ENCODE measurements at places on chromosomes 6 and 20. TPM values are rescaled to one million over a fixed set of nuclear protein-coding genes. Genes with fewer than 3 reads are reported as not detected.
A peak's percentile ranks its signal among the peaks of the same experiment; 100 is the strongest.

PRPH2 gene
- total RNA-seq = 4.7 TPM

GRCh38 chr6:41302638-41303037, 16.2 kb upstream of the TREM1 start:
- no peaks in the 10 kb centered on the region for H3K27me3 ChIP-seq
- no peaks in the 10 kb centered on the region for H3K4me1 ChIP-seq

TFAP2D gene
- not detected for total RNA-seq

AKAP12 gene
- total RNA-seq = 108 TPM

DNA sequence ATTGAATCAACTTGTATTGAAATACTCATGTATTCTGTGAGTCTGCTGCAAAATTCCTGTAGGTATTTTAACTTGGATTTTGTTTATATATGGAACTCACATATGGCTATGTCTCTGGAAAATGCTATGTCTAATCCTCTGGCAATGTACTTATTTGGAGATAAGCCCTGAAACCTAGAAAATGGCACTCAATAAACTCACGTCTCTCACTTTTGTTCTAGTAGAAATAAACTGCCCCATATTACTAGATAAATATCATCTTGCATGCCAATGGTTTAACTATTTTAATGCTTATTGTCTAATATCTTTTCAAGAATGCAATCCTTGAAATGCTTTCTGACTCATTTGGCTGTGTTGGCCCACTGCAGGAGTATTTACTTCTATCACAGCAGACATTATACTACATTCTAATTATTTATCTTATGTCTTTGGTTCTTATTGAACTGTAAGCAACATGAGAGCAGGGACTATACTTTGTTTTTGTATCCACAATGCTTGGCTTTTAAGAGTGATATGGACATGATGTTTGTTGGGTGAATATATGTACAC, 292.2 kb upstream of the RSPO3 start:
- no peak overlapping the region for H3K27ac ChIP-seq
- no peaks in the 10 kb centered on the region for H3K36me3 ChIP-seq
- H3K4me1 ChIP-seq = no peaks in the 10 kb centered on the region
- DNase-seq = no peak
- no peak overlapping the region for H3K4me3 ChIP-seq

GRCh38 chr6:49649988-49650387, 13.3 kb upstream of the RHAG start:
- no peak overlapping the region for H3K4me3 ChIP-seq
- no peaks in the 10 kb centered on the region for H3K27me3 ChIP-seq
- no peak for DNase-seq
- no peaks in the 10 kb centered on the region for H3K36me3 ChIP-seq
- H3K27ac ChIP-seq = no peak overlapping the region
- no peaks in the 10 kb centered on the region for H3K4me1 ChIP-seq

ETV7 gene
- total RNA-seq = 1.4 TPM

DNA sequence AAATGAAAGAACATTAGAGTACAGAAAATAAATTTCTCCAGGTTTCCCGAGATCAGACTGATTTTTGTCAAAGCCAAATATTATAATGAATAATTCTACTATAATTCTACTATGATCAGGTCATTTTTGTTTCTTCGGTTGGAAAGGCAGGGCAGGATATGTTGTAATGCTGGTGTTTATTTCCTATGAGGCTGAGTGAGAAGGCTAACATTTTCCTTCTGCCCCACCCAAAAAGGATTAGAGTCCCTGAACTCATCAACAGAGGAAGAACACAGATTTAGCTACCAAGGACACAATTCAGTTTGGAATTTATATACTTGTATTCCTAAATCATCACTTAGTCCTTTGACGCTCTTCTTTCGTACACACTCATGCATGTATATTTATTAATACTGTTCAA, 318.9 kb downstream of the SYNE1 start:
- DNase-seq = no peak
- peaks cover 68% of the 10 kb centered on the region for H3K36me3 ChIP-seq
- H3K4me3 ChIP-seq = no peak overlapping the region
- no peaks in the 10 kb centered on the region for H3K4me1 ChIP-seq
- peak overlapping the region; percentile 8 for H3K27ac ChIP-seq
- no peaks in the 10 kb centered on the region for H3K27me3 ChIP-seq

DNA sequence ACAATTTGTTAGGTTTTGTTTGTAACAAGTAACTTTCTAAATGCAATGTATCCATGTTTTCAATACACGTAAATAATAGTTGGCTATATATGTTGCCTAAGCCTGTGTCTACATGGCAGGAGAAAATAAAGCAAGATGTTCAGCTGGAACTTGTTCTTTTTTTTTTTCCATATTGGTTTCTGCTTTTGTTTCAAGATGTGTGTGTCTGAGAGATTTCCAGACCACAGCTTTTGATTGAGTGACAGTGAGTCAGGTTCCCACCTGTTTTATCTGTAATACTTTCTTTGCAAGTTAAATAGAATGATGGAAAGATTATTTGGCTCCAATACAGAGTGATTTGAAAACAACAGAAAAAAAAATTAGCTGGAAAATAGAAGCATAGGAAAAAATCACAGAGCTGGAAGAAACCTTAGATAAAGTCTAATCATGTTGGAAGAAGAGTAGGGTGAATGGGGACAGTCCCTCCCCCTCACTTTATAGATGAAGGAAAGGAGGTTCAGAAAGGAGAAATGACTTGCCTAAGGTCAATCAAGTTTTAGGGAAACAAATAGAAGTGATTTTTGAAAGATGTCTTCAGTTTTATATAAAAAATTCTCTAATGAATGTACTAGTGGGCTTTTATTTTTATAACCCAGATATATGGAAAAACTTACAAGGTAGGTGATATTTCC, 150.9 kb upstream of the STMND1 start:
- no peak overlapping the region for H3K4me3 ChIP-seq
- H3K4me1 ChIP-seq = peaks cover 6% of the 10 kb centered on the region
- no peak for DNase-seq
- no peak overlapping the region for H3K27ac ChIP-seq
- no peaks in the 10 kb centered on the region for H3K27me3 ChIP-seq

DNA sequence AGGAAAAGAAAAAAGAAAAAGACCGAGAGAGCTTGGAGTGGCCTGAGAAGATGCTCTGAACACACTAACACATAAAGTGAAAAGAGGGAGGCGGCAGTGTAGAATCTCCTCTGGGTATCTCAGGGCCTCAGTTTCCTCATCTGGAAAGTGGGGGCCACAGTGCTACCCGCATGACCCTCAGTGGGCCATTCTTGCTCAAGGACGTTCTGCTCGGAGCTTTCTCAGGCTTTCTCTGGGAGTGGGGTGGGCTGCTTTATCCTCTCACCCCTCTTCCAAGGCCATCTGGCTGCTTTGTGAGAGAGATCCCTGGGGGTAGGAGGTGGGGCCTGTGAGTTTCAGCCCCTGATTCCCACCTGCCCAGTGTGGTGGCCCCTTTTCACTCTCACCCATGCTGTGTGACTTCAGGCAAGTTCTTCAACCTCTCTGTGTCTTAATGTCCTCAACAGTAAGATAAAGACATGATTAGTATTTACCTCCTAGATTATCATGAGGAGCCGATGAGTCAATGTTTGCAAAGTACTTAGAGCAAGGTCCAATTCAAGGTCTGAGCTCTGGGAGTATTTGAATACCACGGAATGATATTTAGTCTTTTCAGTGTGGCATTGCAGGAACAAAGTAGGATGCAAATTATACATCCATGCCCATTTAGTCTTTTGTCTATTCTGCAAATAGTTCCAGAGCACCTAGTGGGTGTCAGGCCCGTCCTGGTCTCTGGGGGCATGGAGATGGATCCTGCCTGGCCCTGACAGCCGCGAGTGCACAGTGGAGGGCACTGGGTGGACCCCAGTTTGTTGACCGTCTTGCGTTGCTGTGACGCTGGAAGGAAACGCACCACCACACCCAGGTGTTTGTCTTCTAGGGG, 34.3 kb downstream of the SRC start:
- H3K4me1 ChIP-seq = no peaks in the 10 kb centered on the region
- no peak overlapping the region for H3K27ac ChIP-seq
- H3K27me3 ChIP-seq = no peaks in the 10 kb centered on the region
- H3K4me3 ChIP-seq = no peak overlapping the region
- no peaks in the 10 kb centered on the region for H3K36me3 ChIP-seq

- H3K36me3 ChIP-seq = no peaks in the 10 kb centered on the region
- H3K27me3 ChIP-seq = no peaks in the 10 kb centered on the region
These were observed 3.7 kb downstream of the SAYSD1 start for GRCh38 chr6:39111280-39111679.

DNA sequence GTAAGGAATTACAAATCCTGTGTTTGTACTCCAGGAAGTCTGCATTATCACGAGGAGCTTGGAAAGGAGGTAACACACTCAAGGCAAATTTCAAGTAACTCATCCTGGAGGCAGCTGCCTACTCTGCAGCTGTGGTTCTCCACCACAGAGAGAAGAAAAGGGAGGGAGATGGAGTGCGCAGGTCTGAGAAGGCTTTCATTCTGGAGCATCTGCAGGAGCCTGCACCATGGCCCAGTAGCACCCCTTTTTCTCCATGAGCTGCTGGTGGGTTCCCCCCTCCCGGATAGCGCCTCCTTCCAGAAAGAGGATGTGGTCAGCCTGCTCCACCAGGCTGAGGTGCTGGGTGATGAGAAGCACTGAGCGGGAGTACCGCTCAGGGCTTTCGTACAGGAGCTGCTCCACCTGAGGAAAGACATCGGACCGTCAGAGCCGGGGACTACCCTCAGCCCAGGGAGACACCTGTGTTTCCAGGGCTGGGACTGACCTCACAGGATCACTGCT, 1.6 kb upstream of the PSMB8 start:
- peaks cover 3% of the 10 kb centered on the region for H3K4me1 ChIP-seq
- H3K4me3 ChIP-seq = no peak overlapping the region
- DNase-seq = no peak

DNA sequence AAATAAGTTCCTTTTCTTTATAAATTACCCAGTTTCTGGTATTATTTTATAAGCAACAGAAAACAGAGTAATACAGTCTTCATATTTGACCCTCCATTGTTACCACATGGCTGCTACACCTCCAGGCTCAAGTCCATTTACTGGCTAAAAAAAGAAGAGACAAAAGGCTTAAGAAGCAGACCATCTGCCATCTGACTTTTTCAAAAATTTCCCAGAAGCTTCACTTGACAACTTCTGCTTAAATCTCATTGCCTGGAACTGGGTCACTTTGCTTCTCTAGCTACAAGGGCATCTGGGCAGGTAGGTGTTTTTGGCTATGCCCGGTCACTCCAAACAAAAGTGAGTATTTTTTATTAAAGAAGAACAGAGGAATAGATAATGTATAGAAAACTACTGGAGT, 118.0 kb downstream of the GRM1 start:
- no peaks in the 10 kb centered on the region for H3K36me3 ChIP-seq
- no peak for DNase-seq
- H3K27me3 ChIP-seq = no peaks in the 10 kb centered on the region
- H3K4me3 ChIP-seq = no peak overlapping the region
- H3K4me1 ChIP-seq = no peaks in the 10 kb centered on the region
- no peak overlapping the region for H3K27ac ChIP-seq

- H3K4me3 ChIP-seq = no peak overlapping the region
- no peak overlapping the region for H3K27ac ChIP-seq
- no peaks in the 10 kb centered on the region for H3K27me3 ChIP-seq
- H3K36me3 ChIP-seq = peaks cover 75% of the 10 kb centered on the region
- DNase-seq = no peak
These were observed 15.8 kb downstream of the PCIF1 start for GRCh38 chr20:45950330-45950646.

DNA sequence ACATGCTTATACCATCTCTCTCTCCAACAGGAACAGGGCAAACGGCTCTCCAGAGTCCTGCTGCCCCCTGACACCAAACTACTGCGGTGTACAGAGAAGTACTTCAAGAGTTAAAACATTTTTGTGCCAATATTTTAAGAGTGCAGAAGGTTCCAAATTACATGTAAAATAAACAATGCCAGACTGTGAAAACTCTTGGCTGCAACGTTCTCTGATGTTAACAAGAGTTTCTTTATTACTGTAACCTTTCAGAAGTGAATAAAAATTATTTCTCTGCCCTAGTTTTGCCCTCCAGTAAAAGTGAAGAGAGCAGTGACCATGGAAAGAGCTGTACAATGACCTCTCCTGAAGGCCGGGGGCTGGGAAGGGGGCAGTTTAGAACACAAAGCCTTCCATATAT, 41.4 kb upstream of the FAM83C start:
- no peaks in the 10 kb centered on the region for H3K27me3 ChIP-seq
- no peak for DNase-seq
- no peaks in the 10 kb centered on the region for H3K36me3 ChIP-seq

SLC22A7 gene
- not detected for total RNA-seq

- H3K4me1 ChIP-seq = no peaks in the 10 kb centered on the region
- H3K27ac ChIP-seq = no peak overlapping the region
- no peak for DNase-seq
These were observed 35.2 kb upstream of the KIF13A start for GRCh38 chr6:18022398-18023231.

GRCh38 chr6:165599596-165600487, 63.2 kb downstream of the PDE10A start:
- no peak for DNase-seq
- no peaks in the 10 kb centered on the region for H3K36me3 ChIP-seq
- no peaks in the 10 kb centered on the region for H3K27me3 ChIP-seq

DNA sequence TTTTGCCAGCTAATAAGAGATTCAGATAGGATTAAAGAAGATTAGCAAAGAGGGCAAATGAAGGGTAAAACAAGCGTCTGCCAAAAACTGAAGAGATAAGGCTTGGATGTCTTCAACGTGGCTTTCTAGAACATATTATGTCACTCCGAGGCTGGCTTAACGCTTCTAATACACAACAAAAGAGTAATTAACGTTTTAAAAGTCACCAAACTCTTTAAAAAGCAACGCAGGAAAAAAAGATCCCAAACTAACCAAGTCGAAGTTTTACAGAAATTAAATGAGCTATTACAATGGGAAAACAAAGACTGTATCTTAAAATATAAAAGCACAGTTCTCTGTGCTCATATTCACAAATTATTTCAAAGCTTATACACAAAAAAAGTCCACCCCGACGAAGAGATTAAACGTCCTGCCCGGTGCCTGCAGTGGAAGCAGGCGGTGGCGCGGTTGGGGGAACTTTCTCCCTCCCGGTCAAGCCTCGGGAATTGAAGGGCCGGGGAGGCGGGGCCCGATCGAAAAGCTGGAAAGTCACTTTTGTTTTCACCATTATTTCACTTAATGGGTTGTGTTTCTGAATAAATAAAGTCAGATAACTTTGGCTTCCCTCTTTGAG, 1.2 kb downstream of the MAK start:
- no peaks in the 10 kb centered on the region for H3K27me3 ChIP-seq
- peaks cover 4% of the 10 kb centered on the region for H3K4me1 ChIP-seq
- DNase-seq = peak; percentile 39
- no peaks in the 10 kb centered on the region for H3K36me3 ChIP-seq
- H3K4me3 ChIP-seq = no peak overlapping the region

- no peaks in the 10 kb centered on the region for H3K27me3 ChIP-seq
- H3K27ac ChIP-seq = no peak overlapping the region
- H3K4me3 ChIP-seq = no peak overlapping the region
- no peaks in the 10 kb centered on the region for H3K36me3 ChIP-seq
- no peak for DNase-seq
These were observed 183.1 kb downstream of the PRDM13 start for GRCh38 chr6:99789767-99790166.

RBPJL gene
- total RNA-seq = not detected

DNA sequence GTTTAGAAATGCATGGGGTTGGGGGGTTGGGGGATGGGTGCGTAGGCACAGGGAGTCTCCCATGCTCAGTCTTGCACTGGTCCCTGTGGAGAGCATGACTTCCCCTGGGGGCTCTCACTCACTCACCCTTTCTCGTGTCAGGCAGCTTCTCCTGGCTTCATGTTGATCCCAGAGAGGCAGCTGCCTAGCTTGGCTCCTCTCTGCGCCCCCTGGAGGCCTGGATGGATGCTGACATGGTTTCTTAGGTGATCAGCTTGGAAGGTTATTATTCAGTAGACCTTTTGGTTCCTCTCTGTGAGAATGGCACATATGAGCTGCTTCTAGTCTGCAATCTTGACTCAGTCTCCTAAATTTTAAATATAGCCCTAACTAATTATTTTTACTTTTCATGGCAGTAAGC, 109.3 kb upstream of the FAM83B start:
- no peaks in the 10 kb centered on the region for H3K4me1 ChIP-seq
- H3K36me3 ChIP-seq = no peaks in the 10 kb centered on the region
- H3K4me3 ChIP-seq = no peak overlapping the region
- DNase-seq = peak; percentile 4
- H3K27me3 ChIP-seq = no peaks in the 10 kb centered on the region

Data from thyroid gland (tissue), 4 donors.